Gastroesophageal sphincter (tissue), 4 donors: ENCODE measurements at places on chromosomes 16 and 17. TPM values are rescaled to one million over a fixed set of nuclear protein-coding genes. Genes with fewer than 3 reads are reported as not detected.

The NUPR1 gene
- 32.8 TPM for total RNA-seq

The C17orf78 gene
- total RNA-seq, result not detected

DNA sequence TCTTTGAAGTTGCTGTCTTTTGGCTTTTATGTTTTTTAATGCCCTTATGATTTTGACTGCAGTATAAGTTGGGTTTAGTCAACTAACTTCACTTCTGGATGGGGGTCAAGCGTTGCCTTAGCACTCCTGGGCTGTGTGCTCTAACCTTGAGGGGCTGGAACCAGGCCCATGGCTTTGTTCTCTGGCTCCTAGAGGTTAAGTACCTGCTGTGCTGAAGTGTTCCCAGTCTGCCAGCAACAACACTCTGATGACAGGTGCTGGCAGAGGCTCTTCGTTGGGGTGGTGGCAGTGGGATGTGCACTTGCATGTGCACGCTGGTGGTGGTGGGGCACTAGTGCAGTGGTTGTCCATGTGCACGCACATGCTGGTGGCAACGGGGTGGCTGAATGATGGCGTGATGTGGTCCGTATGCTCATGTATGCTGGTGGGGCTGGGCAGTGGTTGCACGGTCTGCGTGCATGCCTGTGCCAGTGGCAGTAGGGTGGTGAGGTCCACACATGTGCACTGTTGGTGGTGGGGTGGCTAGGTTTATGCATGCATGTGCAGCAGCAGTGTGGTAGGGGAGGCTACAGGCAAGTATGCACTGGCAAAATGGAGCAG is 447.8 kb upstream of the GOT2 start:
- ATAC-seq, result no peak

GRCh38 chr16:3467182-3467581 is 23.7 kb downstream of the NAA60 start:
- no peak for ATAC-seq

- no peak for ATAC-seq
Observed at GRCh38 chr17:18959071-18959844, 7.3 kb downstream of the SLC5A10 start.

GRCh38 chr16:53668869-53669268 is 34.8 kb downstream of the RPGRIP1L start:
- ATAC-seq, result no peak
